Activated CD8-positive, alpha-beta T cell treated with anti-CD3 and anti-CD28 coated beads, Interleukin-2, amount 10 ng/mL, durations not matched to agents 7 days and 5 days (primary cell): ENCODE measurements at places on chromosomes 7 and 10. TPM values are rescaled to one million over a fixed set of nuclear protein-coding genes. Genes with fewer than 3 reads are reported as not detected.

GRCh38 chr10:34801097-34801733 is 13.9 kb downstream of the PARD3 start:
- DNase-seq: no peak

- DNase-seq: no peak
Observed at GRCh38 chr7:18978108-18978495, 139.3 kb downstream of the TWIST1 start.

- DNase-seq: no peak
Observed at GRCh38 chr10:131274133-131274880, 37.2 kb downstream of the TCERG1L start.

DNA sequence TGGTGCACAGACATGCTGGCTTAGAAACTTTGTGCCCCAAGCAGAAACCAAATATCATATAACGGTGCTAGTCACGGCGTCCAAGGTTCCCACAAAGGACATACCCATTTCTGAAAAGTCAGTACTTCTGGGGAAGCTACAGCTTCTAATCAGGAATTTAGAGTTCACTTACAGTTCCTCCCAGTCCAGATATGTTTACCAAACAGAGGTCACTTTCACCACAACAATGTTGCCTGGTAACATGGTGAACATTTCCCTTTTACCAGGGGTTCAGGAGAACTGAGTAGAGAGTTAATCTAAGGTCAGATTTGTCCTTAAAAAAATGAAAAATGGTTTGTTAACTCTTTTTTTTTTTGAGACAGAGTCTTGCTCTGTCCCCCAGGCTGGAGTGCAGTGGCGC is 265.9 kb upstream of the MKLN1 start:
- no peak for DNase-seq

DNA sequence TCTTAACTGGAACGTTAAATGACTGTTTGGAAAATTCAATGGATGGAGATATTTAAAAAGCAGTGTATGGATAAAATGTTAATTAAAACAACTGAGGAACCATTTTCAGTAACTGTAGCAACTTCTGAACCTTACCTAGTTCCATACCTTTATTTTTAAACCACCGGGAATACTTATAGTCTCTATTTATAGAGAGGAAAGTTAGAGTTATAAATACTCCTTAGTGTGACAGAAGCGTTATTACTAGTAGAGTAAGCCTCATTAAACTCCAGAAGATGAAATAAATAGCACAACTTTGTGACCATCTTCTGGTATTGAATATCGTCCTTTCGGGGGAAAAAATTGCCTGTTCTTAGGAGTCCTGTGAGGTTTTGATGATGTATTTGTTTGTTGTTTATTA is 114.9 kb downstream of the LCOR start:
- no peak for DNase-seq

DNA sequence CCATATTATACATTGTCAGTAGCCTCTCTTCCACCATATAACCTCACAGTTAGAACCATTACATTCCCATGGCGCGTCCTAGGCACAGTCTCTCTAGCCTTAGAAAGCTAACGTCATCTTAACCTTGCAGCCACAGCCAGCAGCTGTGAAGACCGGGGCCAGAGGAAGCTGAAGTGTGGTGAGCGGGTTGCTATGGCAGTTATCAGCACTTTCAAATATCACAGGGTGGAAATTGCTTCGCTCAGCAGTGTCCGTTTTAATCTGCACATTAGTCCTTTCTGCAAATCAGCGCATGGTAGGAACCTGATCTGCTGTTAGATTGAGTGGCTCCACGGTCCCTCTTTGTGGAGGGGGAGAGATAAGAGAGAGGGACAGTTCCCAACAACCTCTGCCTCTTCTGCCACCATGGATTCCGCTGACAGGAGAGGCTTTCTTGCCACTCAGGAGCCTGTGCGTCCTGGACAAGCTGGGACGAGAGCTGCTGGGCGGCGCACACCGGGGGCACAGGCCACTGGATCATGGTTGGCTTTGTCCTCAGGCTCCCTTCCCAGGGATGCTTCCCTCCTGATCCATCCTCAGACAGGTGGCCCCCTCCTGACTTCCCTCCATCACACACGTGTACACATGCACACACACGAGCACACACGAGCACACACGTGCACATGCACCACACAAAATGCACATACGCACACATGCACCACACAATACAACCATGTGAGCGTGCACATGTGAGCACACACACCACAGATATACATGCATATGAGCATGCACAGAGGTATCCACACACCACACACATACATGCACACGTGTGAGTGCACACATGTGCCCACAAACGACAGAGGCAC is 93.8 kb downstream of the WDR37 start:
- DNase-seq: peak; percentile 75

GRCh38 chr10:26436848-26437247 is 1.3 kb upstream of the APBB1IP start:
- DNase-seq: no peak

GRCh38 chr10:11086177-11086840 is 68.6 kb downstream of the CELF2 start:
- DNase-seq: no peak

GRCh38 chr10:62127975-62128374 is 140.7 kb downstream of the RTKN2 start:
- no peak for DNase-seq

DNA sequence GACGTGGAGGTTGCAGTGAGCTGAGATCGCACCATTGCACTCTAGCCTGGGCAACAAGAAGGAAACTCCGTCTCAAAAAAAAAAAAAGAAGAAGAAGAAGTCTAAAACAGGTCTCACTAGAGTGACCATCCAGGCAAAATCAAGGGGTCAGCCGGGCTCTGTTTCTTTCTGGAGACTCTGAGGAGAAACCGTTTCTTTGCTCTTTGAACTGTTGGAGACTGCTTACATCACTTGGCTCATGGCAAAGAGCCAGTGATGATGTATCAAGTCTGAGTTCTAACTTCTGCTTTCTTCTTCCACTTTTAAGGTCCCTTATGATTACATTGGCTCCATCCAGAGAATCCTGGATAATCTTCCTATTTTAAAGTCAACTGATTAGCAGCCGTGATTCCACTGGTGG is 306.8 kb downstream of the WDR11 start:
- DNase-seq: no peak

DNA sequence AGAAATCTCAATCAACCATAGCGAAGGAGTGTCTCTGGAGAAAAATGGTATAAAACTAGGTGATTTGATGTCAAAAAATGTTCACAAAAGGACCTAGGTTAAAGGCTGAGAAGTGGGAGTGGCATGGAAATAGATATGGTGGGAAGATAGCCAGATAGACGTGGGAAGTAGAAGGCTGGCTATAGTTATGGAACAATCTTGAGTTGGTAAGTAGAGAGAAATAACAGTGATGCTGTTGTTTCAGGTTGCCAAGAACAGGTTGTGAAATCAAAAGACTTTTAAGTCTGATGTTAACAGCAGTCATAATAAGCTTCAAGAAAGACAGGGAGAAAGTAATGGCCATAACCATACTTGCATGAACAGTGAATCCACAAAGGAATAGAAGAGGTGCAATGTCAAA is 106.1 kb upstream of the RSU1 start:
- DNase-seq: no peak

Gene HYCC1
- 74.2 TPM for total RNA-seq

Gene FRMD4A
- total RNA-seq: 0.94 TPM

Gene MCM7
- total RNA-seq: 364 TPM

Gene DNAH11
- total RNA-seq: 0.91 TPM

Gene ST8SIA6
- total RNA-seq: not detected

Gene ENTPD1
- total RNA-seq: 14.2 TPM

Gene STN1
- total RNA-seq: 49.8 TPM

Gene MRLN
- not detected for total RNA-seq
